ENCODE measurements at places on chromosomes 13 and 19.

- no peak for ATAC-seq
Measured at GRCh38 chr13:59247171-59247570, 916.6 kb downstream of the DIAPH3 start.

DNA sequence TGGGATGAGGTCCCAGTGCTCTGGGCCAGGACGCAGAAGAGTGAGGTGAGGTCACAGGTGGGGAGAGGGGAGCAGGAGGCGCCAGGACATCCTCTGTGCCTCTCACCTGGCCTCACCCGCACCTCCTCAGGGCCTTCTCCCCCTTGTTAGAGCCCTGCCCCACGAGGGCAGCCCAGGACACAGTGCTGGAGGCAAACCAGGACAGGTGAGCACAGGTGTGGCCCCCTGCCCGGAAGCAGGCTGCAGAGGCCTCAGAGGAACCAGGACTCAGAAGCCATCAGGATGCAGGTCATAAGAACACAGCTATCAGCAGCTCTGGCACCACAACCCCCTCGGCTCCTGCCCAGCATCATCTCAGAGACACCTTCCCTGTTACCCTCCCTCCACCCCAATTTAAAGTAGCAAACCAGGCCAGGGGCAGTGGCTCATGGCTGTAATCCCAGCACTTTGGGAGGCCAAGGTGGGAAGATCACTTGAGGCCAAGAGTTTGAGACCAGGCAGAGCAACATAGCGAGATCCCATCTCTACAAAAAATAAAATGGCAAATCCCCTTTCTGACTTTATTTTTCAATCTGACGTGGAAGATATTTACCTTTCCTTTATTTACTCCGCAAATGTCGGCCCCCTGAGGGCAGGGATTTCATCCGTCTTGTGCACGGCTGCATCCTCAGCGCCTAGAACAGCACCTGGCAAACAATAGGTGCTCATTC is at the start of gene CEACAM16:
Gene CEACAM16, plus strand, starts transcription at position 660 of the 710 bp plus-strand sequence. CDS start 2,306 bp downstream, outside the sequence.
- no peak for ATAC-seq

DNA sequence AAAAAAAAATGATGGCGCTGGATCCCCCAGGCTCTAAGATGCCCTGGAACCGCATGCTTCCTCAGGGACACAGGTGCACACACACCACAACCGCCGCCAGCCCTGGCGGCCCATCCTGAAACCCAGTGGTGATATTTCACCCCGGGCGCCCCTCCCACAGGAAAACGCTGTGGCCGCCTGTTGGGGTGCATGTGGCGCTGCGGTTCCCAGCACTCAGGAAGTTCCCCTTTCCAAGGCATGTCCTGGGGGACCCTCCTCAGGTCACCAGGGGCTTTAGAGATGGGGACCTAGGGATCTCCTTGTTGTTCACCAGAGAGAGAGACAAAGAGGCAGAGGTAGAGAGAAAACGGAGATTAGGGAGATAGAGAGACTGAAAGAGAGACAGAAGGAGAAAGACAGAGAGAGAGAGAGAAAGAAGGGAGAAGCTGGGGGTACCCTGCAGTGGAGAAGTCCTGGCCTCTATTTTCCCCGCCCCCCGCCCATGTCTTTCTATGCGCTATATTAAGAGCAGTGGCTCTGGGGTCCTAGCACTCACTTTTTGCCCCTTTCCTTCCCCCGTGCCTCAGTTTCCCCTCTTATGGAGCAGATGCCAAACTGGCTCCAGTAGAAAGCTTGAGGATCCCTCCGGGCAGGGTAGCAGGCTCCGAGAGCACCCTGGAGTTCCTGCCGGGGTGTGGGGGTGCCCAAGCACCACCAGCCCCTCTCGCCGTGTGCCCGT is 2.3 kb downstream of the ADGRE2 start:
- ATAC-seq: peak; percentile 14

GRCh38 chr13:75513271-75513670 is 24.4 kb downstream of the COMMD6 start:
- ATAC-seq: no peak

GRCh38 chr13:28854657-28855056 is 34.5 kb downstream of the MTUS2 start:
- no peak for ATAC-seq

DNA sequence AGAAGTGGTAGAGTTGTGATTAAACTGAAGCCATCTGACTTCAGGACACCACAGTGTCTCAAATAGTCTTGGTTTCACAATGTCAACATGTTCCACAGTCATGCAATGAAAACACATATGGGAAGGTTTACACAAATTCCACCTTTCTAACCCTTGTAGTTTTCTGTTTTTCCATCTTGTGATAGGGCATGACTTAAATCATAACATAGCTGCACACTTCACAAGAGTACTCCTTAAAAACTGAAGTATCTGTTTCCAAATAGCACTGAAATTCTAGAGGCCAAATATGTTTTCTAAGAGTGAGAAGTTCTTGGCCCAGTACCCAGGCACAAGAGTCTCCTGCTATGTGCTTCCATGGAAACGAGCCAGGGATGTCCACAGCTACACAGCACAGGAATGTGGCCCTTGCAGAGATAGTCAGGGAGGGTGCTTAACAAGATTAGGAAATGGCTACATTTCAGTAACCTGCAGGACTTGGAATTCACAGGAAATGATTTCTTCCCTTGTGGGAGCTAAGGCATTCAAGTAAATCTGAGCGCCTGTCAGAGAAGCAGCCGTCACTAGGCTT is 269.1 kb downstream of the NDFIP2 start:
- no peak for ATAC-seq

GRCh38 chr13:46577696-46578589 is 25.0 kb downstream of the LRCH1 start:
- peak; percentile 34 for ATAC-seq

DNA sequence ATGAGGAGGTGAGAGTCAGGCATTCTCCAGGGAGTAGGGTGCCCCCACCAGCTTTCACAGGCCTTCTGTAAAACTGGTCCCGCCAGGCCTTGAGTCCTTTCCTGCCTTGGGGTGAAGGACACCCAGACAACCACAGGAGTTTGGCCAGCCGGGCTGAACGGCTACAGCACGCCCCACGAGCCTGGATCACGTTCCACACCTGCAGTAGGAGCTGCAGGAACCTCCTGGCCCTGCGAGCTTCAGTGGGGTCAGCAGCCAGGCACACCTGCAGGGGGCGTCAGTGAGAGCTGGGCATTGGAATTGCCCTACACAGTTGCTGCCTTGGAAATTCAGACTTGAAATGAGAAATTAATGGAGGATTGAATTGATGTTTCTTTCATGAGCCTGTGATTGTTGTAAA is 45.7 kb downstream of the COL4A2 start:
- ATAC-seq: no peak

DNA sequence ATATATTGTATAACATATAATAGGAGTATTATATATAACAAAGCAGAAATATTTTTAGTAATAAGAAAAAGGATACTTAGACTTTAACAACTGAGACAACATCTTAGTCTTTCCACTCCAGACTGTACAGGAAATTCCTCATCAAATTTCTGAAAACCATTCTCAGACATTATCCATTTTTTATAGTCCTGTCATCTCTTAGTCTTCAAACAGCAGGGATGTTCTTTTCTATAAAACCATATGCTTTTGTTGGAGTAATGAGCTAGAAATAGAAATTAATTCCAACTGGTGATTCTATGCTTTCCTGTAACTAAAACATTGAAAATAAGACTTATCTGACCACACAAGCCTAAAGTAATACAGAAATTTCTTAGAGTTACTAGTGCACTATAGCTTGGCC is 82.2 kb upstream of the CSNK1A1L start:
- no peak for ATAC-seq

DNA sequence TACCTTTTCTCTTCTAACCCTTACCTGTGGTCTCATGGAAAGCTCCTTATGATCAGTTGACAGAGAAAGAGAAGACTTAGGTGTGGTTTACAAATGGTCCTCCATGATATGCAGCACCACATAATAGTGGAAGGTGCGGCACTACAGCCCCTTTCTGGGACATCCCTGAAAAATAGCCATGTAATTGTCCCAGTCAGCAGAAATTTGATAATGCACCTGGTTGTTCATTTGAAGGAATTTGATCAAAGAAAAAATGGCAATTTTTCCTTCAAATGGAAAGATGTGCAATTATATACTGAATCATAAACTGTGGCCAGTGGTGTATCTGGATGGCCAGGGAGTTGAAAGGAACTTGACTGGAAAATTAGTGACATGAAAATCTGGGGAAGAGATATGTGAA is 293.6 kb upstream of the PCDH20 start:
- no peak for ATAC-seq

- ATAC-seq: no peak
Measured at GRCh38 chr13:50842990-50843256, 569 bp downstream of the DLEU7 start.

DNA sequence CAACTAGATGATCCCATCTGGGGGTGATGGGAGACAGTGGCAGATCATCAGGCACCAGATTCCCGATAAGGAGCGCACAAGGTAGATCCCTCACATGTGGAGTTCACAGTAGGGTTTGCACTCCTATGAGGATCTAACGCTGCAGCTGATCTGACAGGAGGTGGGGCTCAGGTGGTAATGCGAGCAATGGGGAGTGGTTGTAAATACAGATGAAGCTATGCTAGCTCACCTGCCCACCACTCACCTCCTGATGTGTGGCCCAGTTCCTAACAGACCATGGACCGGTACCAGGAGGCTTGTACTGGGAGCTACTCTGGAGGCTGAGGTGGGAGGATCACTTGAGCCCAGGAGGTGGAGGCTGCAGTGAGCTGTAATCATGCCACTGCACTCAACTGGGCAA is 34.8 kb downstream of the VAV1 start:
- no peak for ATAC-seq

GRCh38 chr13:46605076-46605824 is 52.3 kb downstream of the LRCH1 start:
- no peak for ATAC-seq

- peak; percentile 65 for ATAC-seq
Measured at GRCh38 chr13:21683034-21683733, 12.3 kb downstream of the FGF9 start.

Data from activated T-helper 17 cell treated with anti-CD3 and anti-CD28 coated beads, Interleukin-2, amount 50 U/mL, for 72 hours (primary cell).